A549 treated with CORT108297 at 1 μM for 4 hours (cell line): ENCODE measurements at places on chromosomes 2 and 18. TPM values are rescaled to one million over a fixed set of nuclear protein-coding genes. Genes with fewer than 3 reads are reported as not detected.

The C1QL2 gene
- total RNA-seq: 0.06 to 0.20 TPM (median 0.07 TPM) in 5 replicates

The RETSAT gene
- 49.0 to 54.9 TPM (median 52.0 TPM) in 5 replicates for total RNA-seq

The TMEM131 gene
- 11.5 to 16.0 TPM (median 14.9 TPM) in 5 replicates for total RNA-seq

The KLHL14 gene
- total RNA-seq: not detected in 5 replicates

The MEMO1 gene
- 76.1 to 89.9 TPM (median 78.9 TPM) in 5 replicates for total RNA-seq

The SCN2A gene
- 0.01 to 0.06 TPM (median 0.02 TPM) in 4 of 5 replicates, not detected in the other for total RNA-seq

The CERKL gene
- 0.18 to 0.41 TPM (median 0.35 TPM) in 5 replicates for total RNA-seq

The MAP3K19 gene
- not detected in 5 replicates for total RNA-seq

The ANKRD53 gene
- total RNA-seq: 0.05 to 0.11 TPM in 2 of 5 replicates, not detected in the others

The MARCO gene
- 0.05 to 0.09 TPM (median 0.09 TPM) in 4 of 5 replicates, not detected in the other for total RNA-seq

The RAX gene
- not detected in 5 replicates for total RNA-seq

The ASIC4 gene
- total RNA-seq: 0.05 to 0.07 TPM (median 0.06 TPM) in 4 of 5 replicates, not detected in the other

The HNMT gene
- 0.47 to 1.6 TPM (median 0.71 TPM) in 5 replicates for total RNA-seq

The UGT1A4 gene
- 0.06 to 0.08 TPM (median 0.07 TPM) in 3 of 5 replicates, not detected in the others for total RNA-seq

The TIGD1 gene
- total RNA-seq: 4.5 to 5.3 TPM (median 5.0 TPM) in 5 replicates

The COL6A3 gene
- total RNA-seq: 0.07 to 0.20 TPM (median 0.09 TPM) in 5 replicates

The DPYSL5 gene
- 3.8 to 6.8 TPM (median 5.0 TPM) in 5 replicates for total RNA-seq

The NGEF gene
- 15.2 to 21.6 TPM (median 17.6 TPM) in 5 replicates for total RNA-seq

The DNAJC5G gene
- not detected in 5 replicates for total RNA-seq

The CD28 gene
- total RNA-seq: not detected in 5 replicates

The PDCL3 gene
- 35.6 to 52.1 TPM (median 36.6 TPM) in 5 replicates for total RNA-seq

The KCNS3 gene
- 1.1 to 1.5 TPM (median 1.4 TPM) in 5 replicates for total RNA-seq

The SCN3A gene
- 0.01 TPM in 2 of 5 replicates, not detected in the others for total RNA-seq

The ZNF385B gene
- 0.20 to 0.21 TPM in 2 of 5 replicates, not detected in the others for total RNA-seq

The EGR4 gene
- 0.07 to 0.32 TPM (median 0.17 TPM) in 5 replicates for total RNA-seq

The FER1L5 gene
- 0.01 to 0.02 TPM (median 0.01 TPM) in 3 of 5 replicates, not detected in the others for total RNA-seq

The ARHGAP28 gene
- total RNA-seq: 0.07 to 0.13 TPM (median 0.12 TPM) in 3 of 5 replicates, not detected in the others

The DNER gene
- 6.2 to 10.2 TPM (median 7.2 TPM) in 5 replicates for total RNA-seq

The CDH2 gene
- 32.4 to 51.1 TPM (median 40.7 TPM) in 5 replicates for total RNA-seq

The CCDC121 gene
- total RNA-seq: 3.6 to 4.3 TPM (median 4.0 TPM) in 5 replicates

The HOXD3 gene
- 0.08 to 0.30 TPM (median 0.18 TPM) in 4 of 5 replicates, not detected in the other for total RNA-seq

The REG1B gene
- total RNA-seq: not detected in 5 replicates

The RIT2 gene
- not detected in 5 replicates for total RNA-seq

The ZBTB14 gene
- 6.3 to 8.3 TPM (median 7.3 TPM) in 5 replicates for total RNA-seq

The RNF125 gene
- total RNA-seq: 0.20 to 0.32 TPM (median 0.28 TPM) in 5 replicates

The DLGAP1 gene
- 0.01 to 0.04 TPM in 2 of 5 replicates, not detected in the others for total RNA-seq

The HRH4 gene
- not detected in 5 replicates for total RNA-seq

The SERPINB7 gene
- total RNA-seq: 1.5 to 2.7 TPM (median 2.3 TPM) in 5 replicates

The ZAP70 gene
- 0.03 to 0.15 TPM in 2 of 5 replicates, not detected in the others for total RNA-seq

The NT5DC4 gene
- 0.06 TPM in 1 of 5 replicates, not detected in the others for total RNA-seq

The KCNE4 gene
- total RNA-seq: 0.66 to 0.90 TPM (median 0.83 TPM) in 5 replicates

The SERPINB12 gene
- not detected in 5 replicates for total RNA-seq

The PDE1A gene
- total RNA-seq: 0.09 to 0.18 TPM (median 0.14 TPM) in 5 replicates
